ENCODE measurements at places on chromosomes 1 and 21.

- peak; percentile 40 for DNase-seq
Measured at GRCh38 chr1:154886281-154887015, 16.4 kb upstream of the KCNN3 start.

DNA sequence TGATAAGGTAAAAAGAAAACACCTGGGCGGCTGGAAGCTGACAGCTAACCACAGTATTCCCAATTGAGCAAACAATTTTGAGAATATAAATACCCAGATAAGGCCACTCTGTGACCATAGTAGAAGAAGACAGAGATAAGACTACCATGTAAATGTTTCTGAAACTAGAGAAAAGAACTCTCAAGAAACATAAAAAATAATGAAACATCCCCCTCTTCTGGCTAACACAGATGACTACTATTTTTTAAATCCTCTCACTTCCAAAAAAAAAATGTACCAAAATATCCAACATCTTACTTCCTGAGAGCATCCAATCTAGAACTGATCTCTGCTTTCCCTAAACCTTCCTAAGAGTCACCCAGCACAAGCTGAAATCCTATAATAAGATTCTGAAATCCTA lies 125.9 kb downstream of the HFM1 start:
- DNase-seq: peak; percentile 17

GRCh38 chr1:1189111-1189510 lies 15.4 kb downstream of the TTLL10 start:
- no peak for DNase-seq

DNA sequence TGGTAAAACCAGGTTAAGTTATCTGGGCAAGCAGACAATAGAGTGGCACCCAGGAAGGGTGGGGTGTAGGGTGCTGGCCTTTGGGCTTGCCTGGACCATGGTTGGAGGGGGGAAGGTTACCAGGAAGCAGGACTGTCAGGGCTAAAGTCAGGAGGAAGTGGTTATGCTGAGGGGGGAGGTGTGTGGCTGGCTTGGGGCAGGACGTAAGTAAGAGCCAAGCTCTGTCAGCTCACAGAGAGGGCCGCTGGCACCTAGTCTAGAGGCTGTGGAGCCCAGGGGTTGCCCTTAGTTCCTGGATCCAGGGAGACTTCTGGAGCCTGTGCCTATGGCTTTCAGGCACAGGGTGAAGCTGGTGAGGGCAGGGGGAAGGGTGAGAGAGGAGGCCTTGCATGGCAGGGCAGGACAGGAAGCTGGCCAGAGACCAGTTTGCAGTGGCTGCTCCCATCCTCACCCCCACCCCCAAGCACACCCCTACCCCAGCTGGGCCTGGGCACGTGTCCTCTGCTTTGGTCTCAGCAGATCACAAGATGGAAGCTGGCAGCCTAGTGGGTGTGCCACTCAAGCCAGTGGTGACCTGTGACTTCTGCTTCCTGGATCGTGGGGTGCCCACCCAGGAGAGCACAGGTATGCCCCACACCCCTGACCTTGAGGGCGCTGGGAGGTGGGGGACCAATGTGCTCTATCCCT lies 20.5 kb upstream of the SMYD3 start:
- DNase-seq: peak; percentile 41

DNA sequence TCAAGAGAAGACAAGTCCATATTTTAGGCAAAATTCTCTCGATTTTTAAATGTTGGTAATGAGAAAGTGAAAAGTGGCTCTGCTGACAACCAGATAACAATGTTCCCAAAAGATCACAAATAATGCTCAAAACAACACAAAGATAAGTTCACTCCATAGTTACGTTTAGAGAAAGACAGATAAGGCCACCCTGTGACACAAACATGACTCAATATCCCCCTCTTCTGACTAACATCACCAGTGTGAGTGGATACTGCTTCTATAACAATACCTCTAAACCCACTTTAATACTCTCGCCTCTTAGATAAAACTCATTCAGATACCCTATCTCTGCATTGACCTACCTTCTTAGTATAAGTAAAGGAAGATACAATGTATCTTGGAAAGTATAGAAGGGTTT lies 51.2 kb upstream of the RGS7 start:
- DNase-seq: no peak

DNA sequence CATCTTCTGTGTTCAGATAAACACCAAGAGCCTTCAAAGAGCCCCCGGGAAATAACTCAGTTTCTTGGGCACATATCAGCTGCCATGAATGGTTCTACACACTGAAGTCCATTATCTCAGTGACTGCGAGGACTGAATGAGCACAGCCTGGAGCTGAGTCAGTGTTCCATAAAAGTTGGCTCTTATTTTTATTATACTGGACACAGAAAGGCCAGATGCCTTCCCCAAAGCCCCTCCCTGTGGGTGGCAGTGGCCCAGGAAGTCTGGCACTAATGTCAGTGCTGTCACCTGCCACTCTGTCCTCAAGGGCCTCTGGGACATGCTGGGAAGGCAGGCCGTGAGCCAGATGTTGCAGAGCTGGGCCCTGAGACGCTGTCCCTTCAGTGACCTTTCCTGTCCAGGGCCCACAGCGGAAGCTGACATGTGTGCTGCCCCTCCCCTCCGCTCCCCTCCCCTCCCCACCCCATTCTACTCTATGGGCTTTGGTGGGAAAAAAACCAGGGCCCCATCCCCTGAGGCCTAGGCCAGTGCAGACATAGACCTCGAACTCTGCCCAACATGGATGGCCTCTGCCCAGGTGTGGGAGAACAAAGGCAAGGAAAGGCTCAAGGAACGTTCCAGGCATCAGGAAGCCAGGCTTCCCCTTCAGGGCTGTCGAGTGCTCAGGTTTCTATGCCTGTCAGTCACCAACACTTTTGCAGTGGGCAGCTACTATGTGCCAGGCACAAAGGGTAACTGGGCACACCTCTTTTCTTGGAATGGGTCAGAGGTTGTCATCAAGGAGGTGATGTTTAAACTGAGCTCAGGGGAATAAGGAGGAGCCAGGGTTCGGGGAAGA lies 22.4 kb upstream of the NPPB start:
- DNase-seq: no peak

DNA sequence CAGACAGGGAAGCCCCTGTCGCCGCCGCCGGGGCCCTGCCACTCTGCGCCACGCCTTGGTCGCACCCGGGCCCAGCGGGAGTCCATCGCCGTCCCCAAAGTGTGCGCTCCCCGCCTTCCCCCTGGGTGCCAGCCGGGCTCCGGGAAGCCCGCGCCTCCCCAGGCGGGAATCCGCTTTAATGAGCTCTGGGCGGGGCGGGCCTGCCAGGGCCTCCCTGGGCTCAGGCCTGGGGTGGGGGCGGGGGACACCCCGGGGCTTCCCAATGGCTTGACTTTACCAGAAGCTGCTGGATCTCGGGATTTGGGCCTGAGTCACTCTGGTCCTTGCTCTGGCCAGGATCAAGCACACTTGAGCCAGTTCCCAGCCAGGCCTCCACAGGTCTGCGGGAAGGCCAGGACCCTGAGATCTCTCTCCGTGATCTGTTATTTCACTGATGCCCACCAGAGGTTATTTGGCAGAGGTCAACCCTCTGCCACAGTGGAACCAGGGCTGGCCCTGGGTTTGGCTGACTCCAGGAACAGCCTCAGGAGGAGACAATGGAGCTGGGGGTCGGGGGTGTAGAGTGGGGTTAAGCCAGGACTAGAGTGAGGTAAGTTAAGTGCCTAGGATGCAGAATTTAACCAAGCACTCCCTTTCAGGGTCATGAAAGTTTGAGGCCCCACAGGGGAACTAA lies 178.4 kb upstream of the EDN2 start:
- DNase-seq: no peak

DNA sequence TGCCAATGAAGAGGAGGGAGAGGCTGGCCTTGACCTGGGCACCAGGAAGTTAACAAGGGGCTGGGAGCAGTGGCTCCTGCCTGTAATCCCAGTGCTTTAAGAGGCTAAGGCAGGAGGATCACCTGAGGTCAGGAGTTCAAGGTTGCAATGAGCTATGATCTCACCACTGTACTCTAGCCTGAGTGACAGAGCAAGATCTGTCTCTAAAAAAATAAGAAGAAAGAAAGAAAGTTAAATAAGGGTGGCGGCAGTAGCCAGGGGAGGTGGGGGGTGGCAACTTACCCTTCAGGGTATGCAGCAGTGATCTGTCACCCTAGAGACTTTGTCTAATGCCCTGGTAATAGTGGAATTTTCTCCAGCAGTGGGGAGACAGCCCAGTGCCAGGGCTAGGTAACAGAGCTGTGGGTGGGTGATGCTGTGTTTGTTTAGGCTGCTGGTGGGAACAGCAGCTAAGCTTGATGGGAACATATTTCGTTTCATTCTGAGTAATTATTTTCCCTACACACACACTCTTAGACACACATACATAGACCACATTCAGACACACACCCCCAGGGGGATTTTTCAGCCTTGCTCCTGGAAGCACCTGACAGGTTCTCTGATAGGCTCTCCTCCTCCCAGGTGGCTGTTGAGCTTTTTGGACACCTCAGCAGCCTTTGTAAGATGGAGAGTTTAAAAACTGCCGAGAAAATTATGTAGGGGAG lies 11.3 kb upstream of the SYT6 start:
- no peak for DNase-seq

- peak; percentile 87 for DNase-seq
Measured at GRCh38 chr1:160855181-160855981, 7.3 kb downstream of the CD244 start.
